ENCODE measurements at places on chromosomes 7 and 10.

DNA sequence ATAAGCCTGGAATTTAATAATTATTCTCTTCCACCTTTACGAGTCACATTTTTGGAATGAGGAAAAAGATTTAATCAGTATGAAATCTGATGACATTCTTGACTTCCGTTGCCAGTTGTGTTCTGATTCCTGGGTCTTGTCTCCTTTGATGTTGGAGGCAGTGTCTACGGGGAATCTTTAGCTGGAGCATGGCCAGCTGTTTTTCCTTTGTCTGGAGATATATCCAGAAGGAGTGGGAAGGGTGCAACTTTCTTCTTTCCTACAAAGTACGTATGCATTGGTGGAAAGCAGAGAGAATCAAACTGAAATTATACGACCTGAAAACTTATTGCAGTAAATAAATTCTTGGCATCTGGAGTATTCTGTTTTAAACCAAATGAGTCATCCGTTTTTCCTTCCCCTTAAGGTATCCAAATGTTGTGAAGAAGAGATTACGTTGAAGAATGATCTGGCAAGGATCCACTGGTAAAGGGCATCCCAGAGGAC is 6.9 kb upstream of the GNG11 start:
- no peak for DNase-seq

DNA sequence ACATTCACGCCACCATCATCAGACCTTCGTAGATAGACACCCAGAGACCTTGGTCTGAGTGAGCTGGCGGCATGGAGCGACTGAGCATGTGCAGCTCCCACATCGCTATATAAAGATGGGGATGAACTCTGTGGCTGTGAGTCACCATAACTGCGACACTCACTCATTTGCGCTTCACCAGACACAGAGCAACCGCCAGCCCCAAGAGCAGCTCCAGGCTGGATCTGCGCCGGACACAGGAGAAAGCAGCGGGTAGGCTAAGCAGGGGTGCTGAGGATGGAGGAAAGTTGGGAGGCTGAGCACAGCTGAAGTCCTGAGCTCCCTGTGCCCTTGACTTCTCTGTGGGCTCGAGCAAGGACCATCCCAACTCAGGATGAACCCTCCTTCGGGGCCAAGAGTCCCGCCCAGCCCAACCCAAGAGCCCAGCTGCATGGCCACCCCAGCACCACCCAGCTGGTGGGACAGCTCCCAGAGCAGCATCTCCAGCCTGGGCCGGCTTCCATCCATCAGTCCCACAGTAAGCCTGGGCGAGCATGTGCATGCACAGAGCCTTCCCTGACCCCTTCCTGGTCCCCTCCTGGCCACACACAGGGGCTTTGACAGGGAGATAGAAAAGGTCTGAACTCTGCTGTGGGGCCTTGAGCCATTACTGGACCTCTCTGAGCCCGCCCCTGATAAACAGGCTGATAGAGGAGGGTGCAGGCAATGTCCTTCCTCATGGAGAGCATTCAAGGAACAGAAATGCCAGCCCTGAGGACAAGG is at the start of gene OPN4:
OPN4 (plus strand) TSS at position 137 of the 762 bp plus-strand sequence; CDS start at position 374, 237 bp downstream.
- DNase-seq, result no peak

DNA sequence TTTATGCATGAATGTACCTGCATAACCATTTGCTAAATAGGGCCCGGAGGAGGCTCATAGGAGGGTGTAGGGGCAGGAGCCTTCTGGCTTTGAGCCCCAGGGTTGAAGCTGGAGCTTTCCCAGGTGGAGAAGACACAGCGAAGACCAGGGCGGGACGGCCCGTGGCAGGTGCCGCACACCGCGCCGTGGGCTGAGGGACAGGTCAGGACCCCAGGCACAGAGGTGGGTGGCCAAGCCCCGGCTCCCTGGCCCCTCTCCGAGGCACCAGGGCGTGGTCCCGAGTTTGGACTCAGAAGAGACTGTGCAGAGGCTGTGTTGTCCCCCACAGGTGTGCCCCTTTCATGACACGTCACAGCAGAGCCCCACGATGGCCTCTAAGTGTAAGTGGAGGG is 56.5 kb downstream of the PWWP2B start:
- DNase-seq, result no peak

GRCh38 chr10:133157662-133158436 is 2.2 kb upstream of the KNDC1 start:
- DNase-seq, result no peak

DNA sequence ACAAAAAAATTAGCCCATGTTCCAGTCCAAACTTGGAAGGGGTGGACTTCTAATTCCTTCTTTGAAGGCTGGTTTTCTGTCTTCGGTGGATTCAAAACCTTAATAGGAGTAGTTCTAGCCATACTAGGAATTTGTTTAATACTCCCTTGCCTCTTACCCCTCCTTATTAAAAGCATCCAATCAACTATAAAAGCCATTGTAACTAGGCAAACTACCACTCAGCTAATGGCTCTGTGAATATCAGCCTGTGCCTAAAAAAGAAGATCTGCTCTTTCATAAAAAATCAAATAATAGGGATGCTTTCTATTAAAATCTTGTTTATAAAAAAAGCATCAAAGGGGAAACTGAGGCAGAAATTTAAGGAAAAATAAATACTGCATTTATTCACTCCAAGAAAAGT is 4.1 kb upstream of the ADCK2 start:
- no peak for DNase-seq

DNA sequence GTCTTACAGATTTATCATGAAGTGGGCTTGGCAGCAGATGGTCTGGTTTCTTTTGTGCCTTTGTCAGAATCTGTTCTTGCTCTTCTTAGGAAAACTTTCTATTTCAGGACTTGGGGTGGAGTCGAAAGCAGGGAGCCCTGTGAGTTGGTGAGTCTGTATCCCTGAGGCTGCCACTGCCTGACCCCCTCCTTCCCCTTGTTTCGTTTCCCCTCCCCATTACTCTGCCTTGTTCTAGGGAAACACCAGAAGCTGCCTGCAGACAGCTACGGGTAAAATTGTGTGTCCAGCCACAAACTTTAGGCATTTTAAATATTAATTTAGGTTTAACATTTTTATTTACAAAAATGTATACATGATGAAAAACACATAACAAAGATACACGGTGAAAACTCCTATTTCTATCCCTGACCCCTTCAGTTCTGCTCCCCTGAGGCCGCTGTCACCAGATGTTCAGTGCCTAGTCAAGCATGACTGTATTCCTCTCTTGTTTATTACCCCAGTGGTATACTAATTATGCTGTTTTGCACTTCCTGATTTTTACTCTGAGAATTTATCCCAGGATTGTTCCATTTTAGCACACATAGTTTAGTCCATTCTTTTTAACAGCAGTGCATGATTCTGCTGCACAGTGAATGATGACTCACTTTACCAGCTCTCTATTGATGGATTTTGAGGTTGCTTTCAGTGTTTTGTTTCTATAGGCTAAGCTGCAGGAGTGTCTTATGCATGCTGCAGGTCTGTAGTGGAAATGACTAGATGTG is 9.1 kb downstream of the TSPAN14 start:
- DNase-seq, result no peak

DNA sequence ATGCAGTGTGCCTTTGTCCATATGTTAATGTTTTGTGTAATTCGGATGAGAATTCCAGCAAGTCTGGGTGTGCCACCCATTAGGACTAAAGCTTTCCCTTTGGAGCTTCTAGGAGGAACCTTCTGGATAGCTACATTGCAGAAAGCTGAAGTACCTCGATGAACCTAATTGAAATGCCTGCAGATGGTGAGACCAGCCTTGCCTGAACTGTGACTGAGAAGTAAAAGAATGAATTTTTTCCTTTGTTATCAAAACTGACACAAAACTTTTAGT is 31.1 kb upstream of the FBXW4 start:
- DNase-seq, result no peak

Measured in stimulated activated naive B cell treated with anti-CD40 and anti-IgM and Interleukin-4, amounts not matched to agents 10 μg/mL and 1 μg/mL and 100 μg/mL, for 72 hours (primary cell).